ENCODE measurements at places on chromosomes 5 and 9. TPM values are rescaled to one million over a fixed set of nuclear protein-coding genes. Genes with fewer than 3 reads are reported as not detected.

Gene SLC6A7
- total RNA-seq = not detected

Gene IL9
- 123 TPM for total RNA-seq

Gene F2RL1
- total RNA-seq = 2.3 TPM

Gene SELENOP
- not detected for total RNA-seq

Gene STPG3
- not detected for total RNA-seq

DNA sequence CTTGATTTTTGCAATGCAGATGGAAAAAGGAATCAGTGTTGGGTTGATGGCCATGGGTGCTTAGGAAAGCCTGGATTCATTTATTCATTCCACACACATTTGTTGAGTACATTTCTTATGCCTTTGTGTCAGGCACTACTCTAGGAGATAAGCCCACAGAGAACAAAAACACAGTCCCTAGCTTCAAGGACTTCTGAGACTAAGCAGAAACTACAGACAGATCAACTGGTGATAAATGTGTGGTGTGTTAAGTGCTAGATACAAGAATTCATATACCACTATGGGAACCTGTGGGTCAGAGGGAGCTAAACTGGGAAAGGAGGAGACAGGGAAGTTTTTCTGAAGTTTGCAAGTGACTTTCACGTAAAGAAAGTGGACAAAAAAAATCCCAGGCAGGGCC is 119.9 kb downstream of the CEMIP2 start:
- DNase-seq = no peak

- no peak for DNase-seq
Observed at GRCh38 chr5:176400382-176401156, 12.0 kb downstream of the HIGD2A start.
